ENCODE measurements at places on chromosomes 11 and 22.

DNA sequence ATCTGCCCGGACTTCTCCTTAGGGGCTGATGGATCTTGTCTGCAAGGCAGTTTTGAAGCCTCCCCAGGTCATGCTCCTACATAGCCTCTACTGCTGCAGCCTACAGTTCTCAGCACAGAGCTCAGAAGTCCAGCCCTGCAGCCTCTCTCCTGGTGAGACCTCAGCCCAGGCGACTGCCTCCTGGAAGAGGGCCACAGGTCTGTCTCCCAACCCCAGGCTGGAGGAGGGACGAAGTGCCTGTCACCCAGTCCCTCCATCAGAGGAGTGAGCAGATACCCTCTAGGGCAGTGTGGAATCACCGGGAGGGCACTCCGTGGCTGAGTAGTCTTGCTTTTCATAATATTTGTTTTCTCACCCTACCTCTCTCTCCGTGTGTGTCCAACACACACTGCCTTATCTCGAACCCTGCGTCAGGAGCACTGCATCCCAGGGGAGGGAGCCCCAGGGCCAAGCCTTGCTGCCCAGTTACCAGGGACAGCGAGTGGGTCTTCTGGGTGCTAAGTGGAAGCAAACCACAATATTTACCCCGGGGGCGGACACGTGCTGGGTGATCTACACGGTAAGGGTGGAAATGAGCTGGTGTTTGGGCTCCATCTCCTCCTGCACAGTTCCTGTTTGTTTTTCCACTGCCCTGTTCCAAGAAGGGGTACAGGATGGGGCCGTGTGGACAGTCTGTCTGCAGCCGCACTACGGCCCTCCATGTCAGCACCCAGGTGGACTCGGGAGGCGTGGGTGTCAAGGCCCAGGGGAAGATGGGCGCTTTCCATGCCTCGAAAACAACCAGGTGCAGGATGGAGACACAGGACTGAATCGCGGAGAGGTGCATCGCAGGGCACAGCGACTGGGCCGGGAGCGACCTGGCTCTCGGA lies 133.7 kb upstream of the HSD17B12 start:
- DNase-seq: no peak

DNA sequence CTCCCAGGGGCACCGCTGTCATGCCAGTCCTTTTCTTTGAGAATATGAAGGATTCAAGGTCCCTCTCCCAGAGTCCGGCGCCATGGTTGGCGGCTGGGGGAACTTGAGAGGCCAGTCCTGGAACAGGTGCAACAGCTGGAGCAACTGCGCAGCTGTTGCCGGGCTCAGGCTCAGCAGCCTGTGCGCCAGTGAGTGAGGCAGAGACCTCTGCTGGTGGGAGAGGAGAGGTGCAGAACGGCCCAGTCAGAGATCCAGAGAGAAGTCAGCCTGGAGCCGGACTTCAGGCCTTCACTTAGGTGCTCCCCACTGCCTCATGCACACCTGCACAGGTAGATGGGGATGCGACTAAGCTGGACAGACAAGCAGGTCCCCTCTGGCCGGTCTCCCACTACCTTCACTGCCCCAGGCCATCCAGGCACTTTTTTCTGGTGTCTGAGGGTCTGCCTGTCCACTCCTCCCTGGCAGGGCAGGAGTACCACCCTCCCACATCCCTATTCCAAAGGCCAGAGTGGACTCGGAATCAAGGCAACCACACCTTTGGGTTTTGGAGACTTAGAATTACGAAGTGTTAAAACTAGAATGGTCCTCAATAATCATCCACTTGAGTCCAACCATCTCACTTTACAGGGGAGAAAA lies 4.6 kb downstream of the CHRDL2 start:
- no peak for DNase-seq

DNA sequence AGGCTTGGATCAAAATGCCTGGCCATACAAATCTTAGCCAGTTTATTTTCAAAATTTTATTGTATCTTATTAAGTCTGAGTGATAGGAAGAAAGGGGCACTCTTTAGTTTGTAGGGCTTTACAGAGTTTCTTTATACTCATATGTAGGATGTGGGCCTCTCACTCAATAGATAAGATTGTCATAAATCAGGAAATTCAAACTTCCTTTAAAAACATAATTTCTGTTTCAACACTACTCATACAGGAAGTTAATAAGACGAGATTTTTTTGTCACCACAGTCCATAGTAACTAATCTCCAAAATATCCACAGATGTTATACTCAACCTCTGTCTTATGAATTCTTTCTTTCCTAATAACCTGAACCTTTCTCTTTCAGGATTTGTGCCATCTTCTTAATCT lies 13.3 kb upstream of the OR56B4 start:
- DNase-seq: no peak

DNA sequence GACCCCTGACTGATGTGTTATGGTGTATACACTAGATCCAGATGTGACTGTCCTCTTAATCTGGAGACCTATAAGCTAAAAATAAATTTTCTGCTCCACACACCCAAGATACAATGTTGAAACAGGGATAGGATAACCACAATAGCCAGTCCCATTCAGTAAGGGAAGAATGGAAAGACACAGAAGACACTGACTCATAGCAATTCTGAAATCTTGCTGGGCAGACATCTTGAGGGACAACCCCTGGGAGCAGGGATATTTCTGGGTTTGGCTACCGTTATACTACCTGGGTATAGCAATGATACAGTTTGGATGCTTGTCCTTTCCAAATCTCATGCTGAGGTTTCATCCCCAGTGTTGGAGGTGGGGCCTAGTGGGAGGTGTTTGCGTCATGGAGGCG lies 93.9 kb downstream of the BUD13 start:
- DNase-seq: no peak

DNA sequence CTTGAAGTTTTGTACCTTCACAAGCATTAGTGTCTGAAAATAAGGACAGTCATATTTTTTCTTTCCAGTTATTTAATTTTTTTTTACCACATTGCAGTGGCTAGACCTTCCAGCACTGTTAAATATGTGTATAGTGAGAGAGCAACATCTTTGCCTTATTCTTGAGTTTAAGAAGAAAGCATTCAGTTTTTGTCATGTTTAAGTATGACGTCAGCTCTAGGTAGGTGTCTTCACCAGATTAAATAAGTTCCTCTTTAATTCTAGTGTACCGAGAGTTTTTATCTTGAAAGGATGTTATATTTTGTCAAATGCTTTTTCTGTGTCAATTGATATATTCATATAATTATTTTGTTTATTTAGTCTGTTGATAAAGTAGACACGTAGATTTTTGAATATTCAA lies 258.8 kb downstream of the FAM181B start:
- no peak for DNase-seq

GRCh38 chr22:46052801-46053562 lies 76.0 kb upstream of the WNT7B start:
- no peak for DNase-seq

GRCh38 chr11:103920933-103921332 lies 115.5 kb upstream of the DDI1 start:
- no peak for DNase-seq
